IPS DF 6.9 (cell line): ENCODE measurements at places on chromosomes 16 and 17.

GRCh38 chr17:17106756-17107155 is 64.5 kb downstream of the MPRIP start:
- no peak for DNase-seq

- no peak for DNase-seq
Observed at GRCh38 chr16:86095906-86096485, 197.0 kb downstream of the IRF8 start.

DNA sequence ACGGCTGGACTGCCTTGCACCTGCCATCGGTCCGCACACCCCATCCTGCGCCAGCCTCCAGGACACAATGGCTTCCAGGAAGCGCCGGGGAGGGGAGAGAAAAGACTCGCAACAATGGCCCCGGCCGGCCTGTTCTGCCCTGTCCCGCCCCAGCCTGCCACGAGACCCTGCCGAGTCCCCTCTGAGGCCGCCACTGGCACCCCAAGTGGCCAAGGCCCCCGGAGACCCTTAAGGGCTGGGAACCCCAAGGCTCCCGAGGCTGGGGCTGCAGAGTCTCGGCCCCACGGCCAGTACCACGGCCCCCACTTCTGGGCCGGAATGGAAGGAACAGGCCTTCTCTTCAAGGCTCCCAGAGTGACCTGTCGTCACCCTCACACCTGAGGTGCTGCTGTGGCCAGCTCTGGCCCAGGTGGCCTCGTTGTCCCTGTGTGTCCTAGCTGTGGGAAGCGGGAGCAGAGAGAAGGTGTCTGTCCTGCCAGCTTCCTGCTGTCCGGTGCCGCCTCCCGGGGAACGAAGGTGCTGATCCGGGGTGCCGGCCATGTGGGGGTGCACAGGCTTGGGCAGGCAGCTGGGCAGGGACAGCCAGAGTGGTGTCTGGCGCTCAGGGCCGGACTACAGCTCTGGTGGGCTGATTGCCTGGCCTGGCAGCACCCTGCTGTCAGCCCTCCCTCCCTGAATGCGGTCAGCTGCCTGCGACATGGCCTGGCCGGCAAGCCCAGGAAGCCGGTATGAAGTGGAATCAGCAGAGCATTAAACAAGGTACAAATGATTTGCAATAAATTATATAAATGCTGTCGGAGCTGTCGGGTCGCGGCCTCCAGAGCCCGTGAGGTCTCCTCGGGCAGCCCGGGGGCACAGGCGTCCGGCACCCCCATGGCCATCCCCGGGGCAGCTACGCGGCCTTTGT is 8.2 kb upstream of the CACNA1H start:
- DNase-seq = no peak

DNA sequence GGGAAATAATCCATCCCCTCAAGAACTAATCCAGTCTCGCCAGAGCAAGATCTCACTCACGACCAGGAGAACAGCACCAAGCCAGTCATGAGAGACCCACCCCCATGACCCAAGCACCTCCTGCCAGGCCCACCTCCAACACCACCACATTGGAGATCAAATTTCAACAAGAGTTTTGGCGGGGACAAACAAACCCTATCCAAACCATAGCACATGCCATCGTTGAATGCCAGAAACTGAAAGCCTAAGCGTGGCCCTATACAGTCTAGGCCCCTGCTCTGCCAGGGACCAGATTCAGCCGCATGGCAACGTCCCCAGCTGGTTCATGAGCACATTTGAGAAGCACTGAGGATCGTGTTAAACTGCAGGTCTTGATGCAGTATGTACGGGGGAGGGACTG is 57.3 kb downstream of the AXIN2 start:
- DNase-seq = no peak

- no peak for DNase-seq
Observed at GRCh38 chr17:72562615-72563188, 441.9 kb downstream of the SOX9 start.

DNA sequence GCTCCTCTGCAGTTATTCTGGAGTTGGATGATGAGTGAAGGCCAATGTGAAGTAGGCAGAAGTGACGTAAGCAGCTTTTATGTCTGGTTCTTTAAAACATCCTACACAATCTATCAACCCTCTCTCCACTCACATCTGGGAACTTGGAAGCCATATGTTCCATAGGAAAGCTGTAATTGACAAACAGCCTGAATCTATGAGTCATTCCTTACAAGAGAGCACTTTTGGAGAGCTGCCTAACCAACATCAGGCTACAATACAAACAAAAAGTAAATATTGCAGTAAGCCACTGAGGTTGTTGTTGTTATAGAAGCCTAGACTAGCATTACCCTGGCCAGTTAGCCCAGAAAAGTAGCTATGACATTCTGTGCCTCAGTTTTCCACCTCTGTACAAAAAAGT is 5.9 kb downstream of the CCL7 start:
- no peak for DNase-seq

DNA sequence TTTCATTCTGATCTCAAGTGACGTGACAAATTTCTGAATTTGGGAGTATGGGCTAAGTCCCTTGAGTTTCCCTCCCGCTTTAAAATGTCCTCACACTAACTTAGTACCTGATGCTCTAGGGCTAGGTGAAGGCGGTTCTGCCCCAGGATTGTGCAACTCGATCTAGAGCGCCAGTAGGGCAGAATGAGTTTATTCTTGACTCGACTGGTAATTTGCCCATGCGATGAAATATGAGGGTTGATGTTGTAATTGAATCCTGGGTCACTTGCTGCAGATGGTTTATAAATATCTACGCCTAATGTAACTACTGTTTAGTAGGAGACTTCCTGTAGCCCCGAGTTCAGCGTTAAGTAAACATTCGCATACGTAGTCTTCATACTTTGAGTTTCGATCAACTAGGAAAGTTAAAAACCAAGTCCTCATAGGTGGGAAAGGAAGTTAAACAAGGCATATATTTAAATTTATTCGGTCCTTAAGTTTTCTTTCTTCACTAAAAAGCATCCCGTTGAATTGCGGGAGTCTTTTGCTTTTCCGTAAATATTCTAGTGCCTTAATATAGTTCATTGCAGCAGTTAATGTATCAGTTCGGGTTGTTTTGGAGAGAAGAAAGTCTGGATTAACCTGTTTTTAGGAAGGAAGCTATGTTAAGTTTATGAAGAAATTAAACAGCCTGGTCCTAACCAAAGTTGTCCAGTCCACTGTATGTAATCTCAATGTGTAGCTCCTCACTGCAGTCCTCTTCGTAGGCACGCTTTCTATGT is 1.6 kb downstream of the CTCF start:
- DNase-seq = no peak

GRCh38 chr17:61442878-61443474 is 9.2 kb upstream of the TBX4 start:
- DNase-seq = no peak

DNA sequence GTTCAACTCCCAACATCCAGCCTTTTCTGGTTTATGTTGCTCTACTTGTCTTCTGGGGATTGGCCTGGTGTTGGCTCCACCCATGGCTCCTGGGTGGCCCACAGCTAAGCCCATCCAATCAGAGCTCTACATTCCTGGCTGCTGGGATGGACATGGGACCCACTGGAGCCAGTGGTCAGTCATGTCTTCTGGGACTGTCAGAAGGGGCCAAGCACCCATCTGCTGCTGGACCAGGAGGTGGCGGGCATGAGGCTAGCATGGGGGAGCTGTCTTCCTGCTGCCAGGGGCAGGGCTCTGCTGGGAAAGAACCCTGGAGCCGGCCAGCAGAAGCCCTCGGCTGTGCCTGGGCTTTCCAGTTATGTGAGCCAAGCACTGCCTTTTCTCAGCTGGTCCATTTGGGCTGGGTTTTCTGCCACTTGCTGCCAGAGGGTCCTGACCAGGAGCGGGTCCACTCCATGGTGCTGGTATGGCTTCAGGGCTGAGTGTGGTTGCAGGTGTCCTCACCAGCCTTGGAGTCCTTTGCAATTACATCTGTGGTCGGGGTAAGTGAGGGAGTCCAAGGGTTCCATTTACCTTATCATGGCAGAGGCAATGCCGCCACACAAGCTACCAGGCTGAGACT is 17.4 kb upstream of the ZNF469 start:
- no peak for DNase-seq

GRCh38 chr17:37158290-37158689 is 209.5 kb downstream of the AATF start:
- no peak for DNase-seq

- no peak for DNase-seq
Observed at GRCh38 chr17:75639771-75640555, 6.7 kb downstream of the SMIM5 start.
